ENCODE measurements at places on chromosomes 6 and 20.

DNA sequence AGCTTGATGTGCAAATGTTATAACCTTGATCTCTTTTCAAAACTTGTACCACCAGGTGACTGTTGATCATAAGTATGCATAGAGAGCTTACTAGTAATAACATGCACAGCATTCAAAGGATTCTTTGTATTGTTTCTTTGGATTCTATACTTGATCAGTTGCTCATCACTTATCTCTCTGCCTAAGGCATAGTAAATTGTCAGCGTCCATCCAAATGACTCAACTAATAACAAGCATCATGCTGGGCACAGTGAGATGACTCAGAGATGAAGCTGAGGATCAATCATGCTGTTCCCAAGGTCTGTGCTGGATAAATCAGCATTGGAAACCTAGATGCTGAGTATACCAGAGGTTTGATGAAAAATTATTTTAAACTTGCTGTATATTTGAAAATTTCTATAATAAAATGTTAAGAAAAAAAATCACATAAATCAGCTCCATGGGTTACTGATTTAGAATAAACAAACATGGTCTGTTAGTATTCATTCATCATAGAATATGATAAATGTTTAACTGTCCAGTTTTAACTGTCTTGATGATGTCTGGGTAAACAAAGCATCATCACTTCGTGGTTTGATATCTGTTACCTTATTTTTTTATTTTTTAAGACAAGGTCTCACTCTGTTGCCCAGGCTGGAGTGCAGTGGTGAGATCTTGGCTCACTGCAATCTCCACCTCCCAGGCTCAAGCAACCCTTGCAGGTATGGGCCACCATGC lies 45.6 kb upstream of the SGK1 start:
- DNase-seq: no peak

- DNase-seq: no peak
Observed at GRCh38 chr6:137921823-137922222, 54.8 kb downstream of the TNFAIP3 start.

GRCh38 chr6:157203312-157203744 lies 120.0 kb downstream of the TMEM242 start:
- DNase-seq: no peak

DNA sequence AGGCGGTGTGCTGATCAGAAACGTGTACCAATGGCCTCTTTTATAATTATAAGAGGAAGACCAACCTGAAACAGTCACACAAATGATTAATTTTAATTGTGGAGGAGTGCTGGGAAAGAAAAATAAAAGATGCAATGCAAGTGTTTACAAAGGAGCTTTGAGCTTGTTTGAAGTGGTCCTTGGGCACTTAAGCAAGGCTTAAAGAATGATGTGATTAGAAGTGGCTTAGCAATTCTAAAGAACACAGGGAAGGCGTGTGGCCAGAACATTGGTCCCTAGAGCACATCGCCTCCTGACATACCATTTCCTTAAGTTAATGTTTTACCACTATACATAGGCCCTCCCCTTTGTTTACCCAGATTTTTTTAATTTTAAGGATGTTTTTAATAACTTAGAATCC lies 26.1 kb downstream of the PTPN1 start:
- DNase-seq: no peak

GRCh38 chr6:148868314-148868713 lies 121.5 kb downstream of the UST start:
- peak; percentile 46 for DNase-seq

DNA sequence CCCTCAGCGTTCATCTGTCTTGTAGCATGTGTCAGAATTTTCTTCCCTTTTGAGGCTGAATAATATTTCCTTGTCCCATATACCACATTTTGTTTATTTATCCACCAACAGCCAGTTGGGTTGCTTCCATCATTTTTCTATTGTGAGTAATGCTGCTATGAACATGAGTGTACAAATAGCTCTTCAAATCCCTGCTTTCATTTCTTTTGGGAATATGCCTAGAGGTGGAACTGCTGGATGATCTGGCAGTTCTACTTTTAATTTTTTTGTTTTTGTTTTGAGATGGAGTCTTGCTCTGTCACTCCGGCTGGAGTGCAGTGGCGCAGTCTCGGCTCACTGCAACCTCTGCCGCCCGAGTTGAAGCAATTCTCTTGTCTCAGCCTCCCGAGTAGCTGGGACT lies 64.7 kb downstream of the SASH1 start:
- DNase-seq: peak; percentile 26
